ENCODE measurements at places on chromosomes 4 and X.

DNA sequence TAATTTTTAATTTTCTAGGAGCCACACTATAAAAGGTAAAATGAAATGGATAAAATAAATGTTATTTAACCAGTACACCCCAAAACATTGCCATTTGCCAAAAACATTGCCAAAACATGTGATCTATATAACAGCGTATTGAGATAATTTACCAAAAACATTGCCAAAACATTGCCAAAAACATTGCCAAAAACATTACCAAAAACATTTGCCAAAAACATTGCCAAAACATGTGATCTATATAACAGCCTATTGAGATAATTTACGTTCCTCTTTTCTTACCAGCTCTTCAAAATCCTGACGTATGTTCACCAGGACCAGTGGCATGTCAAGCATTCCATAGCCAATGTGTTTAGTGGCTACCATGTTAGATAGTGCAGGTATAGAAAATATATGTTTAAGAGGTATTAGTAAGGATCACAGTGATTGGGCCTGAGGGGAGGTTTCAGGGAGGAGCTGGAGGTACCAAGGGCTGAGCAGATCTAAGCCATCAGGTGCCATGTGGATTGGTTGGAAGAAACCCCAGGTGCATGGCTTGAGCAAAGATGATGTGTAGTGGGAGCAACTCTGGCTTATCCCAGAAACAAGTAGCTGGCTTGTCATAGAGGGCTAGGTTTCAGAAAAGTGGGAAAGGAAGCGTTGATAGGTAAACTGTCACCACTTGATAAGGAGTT, 42.6 kb downstream of the RAPGEF2 start:
- DNase-seq = no peak

GRCh38 chr4:76689145-76689817, 208.7 kb downstream of the SOWAHB start:
- no peak for DNase-seq

GRCh38 chr4:56240554-56241174, 146.6 kb downstream of the AASDH start:
- no peak for DNase-seq

DNA sequence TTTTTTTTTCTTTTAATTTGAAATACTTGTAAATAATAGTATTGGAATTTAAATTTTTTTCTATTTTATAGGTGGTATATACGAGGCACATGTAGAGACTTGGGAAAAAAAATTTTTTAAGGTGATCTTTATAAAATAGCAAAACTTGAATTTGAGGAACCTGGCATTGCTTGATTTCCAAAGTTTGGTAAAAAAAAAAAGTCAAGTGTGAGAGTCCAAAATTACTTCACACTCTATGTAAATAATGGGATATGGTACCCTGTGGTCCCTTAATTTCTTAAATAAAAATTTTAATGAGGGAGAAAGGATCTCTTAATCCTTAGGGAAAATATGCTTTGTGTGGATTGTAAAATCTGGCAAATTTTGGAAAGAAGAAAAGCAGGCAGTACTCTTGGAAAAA, 19.0 kb downstream of the SPRY1 start:
- DNase-seq = no peak

- no peak for DNase-seq
These were observed 77.5 kb upstream of the CASK start for GRCh38 chrX:42000836-42001235.

GRCh38 chr4:24730256-24731001, 64.9 kb upstream of the SOD3 start:
- DNase-seq = no peak

DNA sequence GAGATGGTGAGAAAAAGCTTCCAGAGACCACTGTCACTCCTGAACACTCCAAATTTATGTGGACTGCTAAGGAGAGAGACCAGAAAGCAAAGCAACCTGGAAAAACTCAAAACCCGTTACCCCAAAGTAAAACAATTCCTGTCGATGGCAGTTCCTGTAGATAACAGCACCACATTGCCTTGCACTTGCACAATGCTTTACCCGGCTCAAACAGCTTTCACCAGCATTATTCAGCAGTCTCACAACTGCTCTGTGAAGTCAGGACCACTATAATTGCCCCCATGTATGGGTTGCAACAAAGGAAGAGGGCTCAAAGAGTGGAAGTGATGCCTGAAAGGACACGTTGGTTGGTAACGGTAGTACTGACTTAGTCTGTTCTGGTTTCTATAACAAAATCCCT, 234.8 kb downstream of the BCOR start:
- DNase-seq = no peak

GRCh38 chrX:123731987-123732669, 724 bp downstream of the THOC2 start:
- no peak for DNase-seq

DNA sequence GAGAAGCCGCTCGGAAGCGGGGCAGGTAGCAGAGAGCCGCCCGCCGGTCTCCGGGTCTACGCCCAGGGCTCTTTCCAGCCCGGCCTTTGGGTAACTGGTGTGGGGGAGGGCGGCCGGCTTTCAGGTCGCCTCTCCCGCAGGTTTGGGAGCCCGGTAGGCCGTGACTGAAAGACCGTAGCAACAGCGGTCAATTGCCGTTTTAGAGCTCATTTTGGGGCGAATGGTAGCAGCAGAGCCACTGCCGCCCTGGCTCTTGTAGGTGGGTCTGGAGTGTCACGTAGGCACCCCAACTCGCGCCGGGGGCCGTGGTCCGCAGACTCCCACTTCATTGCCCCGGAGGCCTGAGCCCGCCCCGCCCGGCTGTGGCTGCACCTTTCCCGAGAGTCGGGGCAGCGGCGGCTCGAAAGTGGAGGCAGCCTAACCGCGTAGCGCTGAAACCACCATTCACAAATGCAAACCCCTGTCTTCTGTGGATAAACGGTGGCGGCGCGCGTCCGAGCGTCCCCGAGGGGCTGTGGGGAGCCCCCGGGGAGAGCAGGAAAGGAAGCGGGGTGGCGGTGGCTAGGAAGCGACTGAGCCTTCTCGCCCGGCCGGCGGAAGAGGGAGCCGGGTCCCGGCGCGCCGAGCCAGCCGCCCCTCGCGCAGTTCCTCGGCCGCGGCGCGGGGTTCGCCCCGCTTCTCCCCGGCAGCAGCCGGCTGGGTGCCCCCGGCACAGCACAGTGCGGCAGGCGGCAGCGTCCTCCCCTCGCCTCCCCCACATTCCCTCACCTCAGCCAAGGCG, 2185.1 kb upstream of the TENM3 start:
- peak; percentile 1 for DNase-seq

DNA sequence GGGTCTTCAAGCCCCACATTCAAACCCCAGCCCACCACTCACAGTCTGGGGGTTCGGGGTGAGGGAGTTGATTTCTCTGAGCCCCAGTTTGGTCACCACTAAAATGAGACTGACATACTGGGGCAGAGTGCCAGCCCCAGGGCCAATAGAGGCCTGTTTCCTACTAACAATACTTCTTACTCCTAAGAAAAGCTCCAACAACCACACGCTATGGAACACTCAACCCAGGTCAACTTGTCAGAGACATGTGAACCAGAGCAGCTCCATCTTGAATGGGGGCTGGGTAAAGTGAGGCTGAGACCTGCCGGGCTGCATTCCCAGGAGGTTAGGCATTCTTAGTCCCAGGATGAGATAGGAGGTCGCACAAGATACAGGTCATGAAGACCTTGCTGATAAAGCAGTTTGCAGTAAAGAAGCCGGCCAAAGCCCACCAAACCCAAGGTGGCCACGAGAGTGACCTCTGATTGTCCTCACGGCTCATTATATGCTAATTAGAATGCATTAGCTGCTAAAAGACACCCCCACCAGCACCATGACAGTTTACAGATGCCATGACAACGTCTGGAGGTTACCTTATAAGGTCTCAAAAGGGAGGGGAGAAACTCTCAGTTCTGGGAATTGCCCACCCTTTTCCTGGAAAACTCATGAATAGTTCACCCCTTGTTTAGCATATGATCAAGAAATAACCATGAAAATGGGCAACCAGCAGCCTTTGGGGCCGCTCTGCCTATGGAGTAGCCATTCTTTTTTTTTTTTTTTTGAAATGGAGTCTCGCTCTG, 26.6 kb upstream of the HTRA3 start:
- DNase-seq = no peak

DNA sequence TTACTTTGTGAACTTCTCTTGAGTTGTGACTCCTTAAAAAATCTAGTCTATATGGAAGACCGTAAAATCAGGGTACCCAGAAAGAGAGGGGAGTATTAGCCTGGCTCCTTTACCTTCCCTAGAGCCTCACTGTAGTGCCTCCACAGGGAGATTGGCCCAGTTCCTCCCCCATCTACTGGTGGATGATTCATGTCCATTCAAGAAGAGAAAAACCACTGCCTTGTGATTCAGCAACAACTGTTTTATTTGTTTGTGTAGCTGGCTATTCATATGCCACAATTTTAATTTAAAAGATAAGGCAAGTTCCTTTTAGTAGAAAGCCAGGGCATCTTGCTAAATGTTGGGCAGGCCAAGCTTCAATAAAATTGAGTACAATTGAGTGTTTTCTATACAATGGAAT, 221.8 kb upstream of the KCNIP4 start:
- DNase-seq = no peak

DNA sequence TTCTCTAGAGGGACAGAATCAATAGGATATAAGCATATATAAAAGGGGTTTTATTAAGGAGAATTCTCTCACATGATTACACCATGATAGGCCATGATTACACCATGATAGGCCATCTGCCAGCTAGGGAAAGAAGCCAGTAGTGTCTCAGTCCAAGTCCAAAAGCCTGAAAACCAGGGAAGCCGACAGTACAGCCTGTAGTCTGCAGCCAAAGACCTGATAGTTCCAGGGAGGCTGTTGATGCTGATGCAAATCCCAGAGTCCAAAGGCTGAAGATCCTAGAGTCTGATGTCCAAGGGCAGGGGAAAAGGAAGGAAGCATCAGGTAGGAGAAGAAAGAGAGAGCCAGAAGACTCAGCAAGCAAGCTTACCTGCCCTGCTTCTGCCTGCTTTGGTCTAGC, 411.3 kb upstream of the EMCN start:
- no peak for DNase-seq

- peak; percentile 63 for DNase-seq
These were observed 1.5 kb downstream of the CLCN3 start for GRCh38 chr4:169621731-169622492.
